ENCODE measurements at places on chromosomes 4 and X.

GRCh38 chr4:67892253-67892652 is 8.5 kb upstream of the TMPRSS11D start:
- no peak for DNase-seq

DNA sequence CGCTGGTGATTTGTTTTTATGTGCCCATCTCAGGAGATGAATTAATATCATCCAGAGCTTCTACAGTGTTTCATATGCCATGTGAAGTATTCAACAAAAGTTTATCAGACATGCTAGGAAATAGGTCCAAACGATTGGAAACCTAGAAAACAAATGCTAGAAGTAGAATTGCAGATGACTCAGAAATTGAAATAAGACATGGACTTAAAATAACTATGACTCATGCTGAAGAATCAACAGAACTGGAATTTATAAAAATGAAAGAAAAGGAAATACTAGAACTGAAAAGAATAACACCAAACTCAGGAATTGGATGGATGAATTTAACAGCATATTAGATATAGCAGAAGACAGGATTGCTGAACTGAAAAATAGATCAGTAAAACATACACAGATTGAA is 172.7 kb upstream of the GIMD1 start:
- DNase-seq: no peak

DNA sequence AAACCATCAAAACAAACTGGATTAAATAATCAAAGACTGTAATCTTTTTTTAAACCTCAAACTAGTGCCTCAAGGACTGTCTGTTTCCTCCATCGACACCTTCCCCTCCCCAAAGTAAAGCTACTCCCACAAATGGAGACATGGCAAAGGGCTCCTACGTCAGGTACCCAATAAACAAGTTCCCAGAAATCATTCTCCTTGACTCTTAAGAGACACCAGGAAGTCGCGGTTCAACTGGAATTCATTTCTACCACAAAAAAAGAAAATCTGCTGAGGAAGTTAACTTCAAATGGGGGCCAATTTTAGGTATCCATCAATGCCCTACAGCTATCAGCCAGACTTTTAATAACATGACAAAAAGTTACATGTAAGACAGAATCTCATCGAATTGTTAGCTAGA is 2.5 kb downstream of the RPS4X start:
- no peak for DNase-seq

DNA sequence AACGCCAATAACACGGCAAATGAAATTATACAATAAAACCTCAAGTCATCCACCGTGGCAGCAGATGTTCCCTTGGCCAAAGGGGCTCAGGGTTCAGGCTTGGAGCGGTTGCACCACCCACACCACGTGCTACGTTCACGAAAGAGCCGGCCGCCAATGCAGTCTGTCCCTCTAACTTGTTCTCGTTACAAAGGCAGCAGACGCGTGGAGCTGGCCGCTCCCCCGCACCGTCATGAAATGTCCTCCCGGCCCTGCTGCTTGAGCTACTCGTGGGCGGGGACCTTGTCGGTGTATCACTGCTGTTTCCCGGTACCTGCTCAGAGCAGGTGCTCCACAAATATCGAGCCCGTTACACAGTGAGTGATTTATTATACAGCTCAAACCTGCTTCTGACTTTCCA is 36.4 kb upstream of the MAN2B2 start:
- no peak for DNase-seq

DNA sequence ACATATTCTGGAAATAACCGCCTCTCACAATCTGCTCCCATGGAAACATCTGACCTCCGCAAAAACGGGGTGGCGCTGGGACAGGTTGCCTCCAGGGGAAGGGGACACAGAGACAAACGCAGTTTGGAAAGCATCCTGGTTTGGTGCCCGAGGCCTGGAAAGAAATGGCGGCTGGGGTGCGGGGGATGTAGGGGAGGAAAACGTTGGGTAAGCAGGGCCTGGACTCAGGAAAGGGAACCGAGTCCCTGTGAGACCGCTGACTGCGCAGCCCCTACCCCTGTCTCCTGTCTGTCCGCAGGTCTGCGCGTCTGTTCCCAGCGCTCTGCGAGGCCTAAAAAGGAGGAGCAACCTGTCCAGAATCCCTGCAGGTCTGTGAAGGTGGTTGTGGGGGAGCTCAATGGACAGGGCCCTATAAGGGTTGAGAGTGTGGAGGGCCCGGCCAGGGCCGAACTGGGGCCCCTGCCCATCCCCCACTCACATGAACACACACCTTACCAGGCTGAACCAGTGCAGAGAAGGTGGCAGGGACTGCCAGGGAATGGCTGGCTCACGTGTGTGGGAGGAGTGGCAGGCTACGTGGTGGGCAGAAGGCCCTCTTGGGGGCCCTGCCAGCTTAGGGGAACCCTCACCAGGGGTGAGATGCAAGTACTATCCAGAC is 672 bp downstream of the TCEAL3 start:
- no peak for DNase-seq

GRCh38 chr4:139243448-139244365 is 36.3 kb downstream of the MGARP start:
- no peak for DNase-seq

DNA sequence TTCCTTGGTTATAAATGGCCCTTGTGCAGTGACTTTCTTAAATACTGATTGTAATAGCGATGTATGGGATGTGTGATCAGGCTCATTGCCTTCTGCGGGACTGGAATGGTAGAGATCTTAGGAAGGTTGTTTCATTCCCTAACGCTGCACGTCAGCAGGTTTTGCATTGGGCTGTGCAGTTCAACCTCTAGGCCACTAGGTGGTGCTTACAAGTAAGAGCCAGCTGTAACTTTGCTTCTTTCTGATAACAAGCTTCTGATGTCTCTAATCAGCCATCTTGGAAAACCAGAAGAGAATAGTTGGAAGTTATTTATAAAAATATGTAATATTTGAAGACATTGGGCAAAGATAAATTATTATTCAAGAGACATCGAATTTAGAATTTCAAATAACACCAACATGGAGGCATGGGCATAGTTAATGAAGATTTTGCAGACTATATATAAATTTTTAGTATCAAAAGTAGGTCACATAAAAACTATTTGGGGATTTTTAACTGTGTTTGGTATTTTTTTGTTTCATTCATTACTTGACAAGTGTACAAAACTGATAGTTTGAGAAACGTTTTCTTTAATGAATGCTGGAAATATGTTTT is 339.7 kb upstream of the PCDH7 start:
- DNase-seq: no peak

- no peak for DNase-seq
These were observed 3.1 kb downstream of the SLITRK4 start for GRCh38 chrX:143632625-143633410.

- no peak for DNase-seq
These were observed 108.9 kb downstream of the CDS1 start for GRCh38 chr4:84691800-84692199.

DNA sequence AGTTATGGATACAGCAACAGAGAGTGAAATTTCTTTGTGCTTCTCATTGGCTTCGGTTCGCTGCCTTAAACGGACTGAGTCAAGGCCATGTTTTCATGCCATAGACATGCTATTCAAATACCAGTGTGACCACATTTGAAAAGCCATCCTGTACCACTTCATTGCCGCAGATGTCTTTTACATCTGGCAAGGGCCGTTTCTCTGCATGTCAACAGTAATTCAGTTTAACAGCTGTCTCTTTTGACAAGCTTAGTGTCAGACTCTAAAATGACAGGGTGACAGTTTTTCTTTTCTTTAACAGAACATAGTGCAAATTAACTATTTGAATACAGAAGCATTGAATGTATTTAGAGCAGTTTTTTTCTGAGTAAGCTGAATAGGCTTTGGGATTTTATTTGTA is 362.2 kb upstream of the POU3F4 start:
- DNase-seq: no peak

GRCh38 chr4:89296399-89296798 is 11.2 kb downstream of the GPRIN3 start:
- DNase-seq: no peak

DNA sequence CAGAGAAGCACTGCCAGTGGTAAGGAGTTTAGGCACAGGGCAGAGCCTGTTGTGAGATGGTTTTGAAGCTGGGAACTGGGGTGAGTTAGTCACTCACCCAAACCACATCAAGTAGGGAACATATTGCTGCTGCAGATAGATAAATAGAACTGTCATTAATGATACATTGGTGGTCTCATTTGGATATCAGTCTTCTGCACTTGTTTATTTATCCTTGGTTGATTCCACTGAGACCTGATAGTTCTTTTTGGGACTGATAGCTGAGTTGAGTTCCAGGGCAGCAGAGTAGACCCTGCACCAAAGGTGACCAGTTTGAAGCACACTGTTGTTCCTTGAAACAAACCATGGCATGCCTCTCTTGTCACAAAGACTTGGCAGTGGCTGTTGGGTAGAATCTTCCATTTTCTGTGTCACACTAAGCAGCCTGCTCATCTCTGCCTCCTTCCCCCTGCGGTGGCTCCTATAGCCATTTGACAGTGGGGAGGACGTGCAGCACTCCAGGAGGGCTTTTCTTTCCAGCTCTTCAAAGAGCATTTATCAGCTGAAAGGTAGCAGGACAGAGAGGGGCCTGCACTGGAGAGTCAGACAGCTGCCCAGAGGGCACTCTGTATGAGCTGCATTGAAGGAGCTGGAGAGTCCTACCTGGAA is 59.7 kb upstream of the TMEM164 start:
- no peak for DNase-seq

DNA sequence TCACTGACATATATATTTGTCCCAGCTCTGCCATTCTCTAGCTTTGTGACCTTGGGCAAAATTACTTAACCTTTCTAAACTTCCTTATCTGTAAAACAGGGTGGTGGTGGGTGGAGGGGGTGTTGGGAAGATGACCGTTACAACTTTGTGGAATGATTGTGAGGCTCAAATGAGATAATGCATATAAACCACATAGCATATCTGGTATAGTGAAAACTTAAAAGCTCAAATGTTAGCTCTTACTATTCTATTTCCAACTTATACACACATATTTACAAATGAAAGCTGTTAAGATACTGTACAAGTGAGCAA is 52.9 kb upstream of the HPRT1 start:
- no peak for DNase-seq

DNA sequence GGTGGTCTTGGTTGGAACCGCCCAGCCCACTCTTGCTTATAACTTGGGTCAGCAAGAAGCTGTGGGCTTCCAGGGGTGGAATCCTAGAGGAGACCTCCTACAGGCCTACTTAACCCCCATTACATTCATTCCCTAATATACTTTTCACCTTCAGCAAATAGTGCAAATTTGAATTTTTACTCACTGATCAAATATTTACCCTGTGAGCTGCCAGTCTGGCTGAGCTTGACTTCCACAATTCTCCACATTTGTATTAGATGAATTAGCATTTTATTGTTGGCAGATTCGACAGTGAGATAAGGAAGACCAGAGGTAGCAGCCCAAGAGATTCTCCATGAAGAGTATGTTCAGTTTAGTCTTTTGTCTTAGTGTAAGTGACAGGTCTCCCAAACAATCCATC is 199.6 kb downstream of the BCOR start:
- DNase-seq: no peak

DNA sequence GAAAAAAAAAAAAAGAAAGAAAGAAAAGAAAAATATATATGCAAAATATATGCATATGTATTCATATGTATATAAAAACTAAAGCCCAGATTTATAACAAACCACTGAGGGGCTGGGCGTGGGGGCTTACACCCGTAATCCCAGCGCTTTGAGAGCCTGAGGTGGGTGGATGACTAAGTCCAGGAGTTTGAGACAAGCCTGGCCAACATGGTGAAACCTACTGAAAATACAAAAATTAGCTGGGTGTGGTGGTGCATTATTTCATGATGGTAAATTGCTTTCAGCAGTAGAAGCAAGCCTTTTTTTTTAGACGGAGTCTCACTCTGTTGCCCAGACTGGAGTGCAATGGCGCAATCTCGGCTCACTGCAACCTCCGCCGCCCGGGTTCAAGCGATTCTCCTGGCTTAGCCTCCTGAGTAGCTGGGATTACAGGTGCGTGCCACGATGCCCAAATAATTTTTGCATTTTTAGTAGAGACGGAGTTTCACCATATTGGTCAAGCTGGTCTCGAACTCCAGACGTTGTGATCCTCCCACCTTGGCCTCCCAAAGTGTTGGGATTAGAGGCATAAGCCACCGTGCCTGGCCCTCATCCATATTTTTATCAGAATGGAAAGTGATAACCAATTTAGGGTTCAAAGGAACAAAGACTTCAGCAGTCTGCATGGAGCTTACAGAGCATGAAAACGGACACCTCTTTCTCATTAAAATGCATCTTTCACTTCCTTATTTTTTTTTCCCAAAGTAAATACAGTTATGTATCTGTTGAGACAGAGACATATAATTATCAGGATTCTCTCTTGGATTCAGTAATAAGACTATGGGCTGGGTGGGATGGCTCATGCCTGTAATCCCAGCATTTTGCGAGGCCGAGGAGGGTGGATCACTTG is 27.7 kb upstream of the MOB1B start:
- no peak for DNase-seq

GRCh38 chrX:70196961-70197720 is 19.9 kb downstream of the DGAT2L6 start:
- peak; percentile 66 for DNase-seq

- DNase-seq: no peak
These were observed 115.9 kb downstream of the COX18 start for GRCh38 chr4:72953571-72953970.

DNA sequence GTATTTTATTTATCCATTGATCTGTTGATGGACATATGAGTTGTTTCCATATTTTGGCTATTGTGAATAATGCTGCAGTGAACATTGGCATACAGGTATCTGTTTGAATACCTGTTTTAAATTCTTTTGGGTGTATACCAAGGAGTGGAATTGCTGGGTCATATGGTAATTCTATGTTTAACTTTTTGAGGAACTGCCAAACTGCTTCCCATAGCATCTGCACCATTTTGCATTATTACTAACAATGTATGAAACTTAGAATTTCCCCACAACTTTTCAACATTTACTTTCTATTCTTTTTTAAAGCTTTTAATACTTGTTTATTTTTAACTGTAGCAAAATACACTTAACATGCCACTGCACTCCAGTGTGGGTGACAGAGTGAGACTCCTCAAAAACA is 57.0 kb upstream of the MSN start:
- no peak for DNase-seq

DNA sequence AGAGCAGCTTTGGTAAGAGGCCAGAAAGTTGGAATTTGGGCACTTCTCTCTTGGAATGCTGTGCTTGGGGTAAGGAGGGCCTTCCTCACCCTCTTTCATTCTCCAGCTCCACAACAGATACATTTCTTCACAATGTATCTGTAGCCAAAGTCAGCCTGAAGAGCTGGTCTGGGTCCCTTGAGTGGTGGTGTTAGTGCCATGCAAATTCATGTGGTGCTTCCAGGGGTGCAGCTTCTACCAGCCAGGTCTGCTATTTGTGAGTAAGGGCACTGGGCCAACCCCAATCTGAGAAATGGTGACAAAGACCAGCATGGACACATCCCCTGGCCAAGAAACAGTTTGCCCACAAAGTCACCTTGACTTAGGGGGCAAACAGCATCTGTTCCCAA is 17.8 kb downstream of the AMER1 start:
- no peak for DNase-seq

- no peak for DNase-seq
These were observed 82.6 kb downstream of the LUZP4 start for GRCh38 chrX:115372152-115372551.

- peak; percentile 37 for DNase-seq
These were observed 24.0 kb downstream of the HAND2 start for GRCh38 chr4:173505924-173506518.
